ENCODE measurements at places on chromosomes 3 and 15.

GRCh38 chr3:119796785-119797184, 14.9 kb downstream of the NR1I2 start:
- H3K27ac ChIP-seq = no peak overlapping the region
- H3K4me1 ChIP-seq = peaks cover 20% of the 10 kb centered on the region
- H3K27me3 ChIP-seq = no peaks in the 10 kb centered on the region

GRCh38 chr15:77904901-77905300, 172.6 kb downstream of the TBC1D2B start:
- no peak overlapping the region for H3K4me3 ChIP-seq
- H3K27me3 ChIP-seq = no peaks in the 10 kb centered on the region
- H3K27ac ChIP-seq = no peak overlapping the region
- H3K4me1 ChIP-seq = no peaks in the 10 kb centered on the region
- H3K36me3 ChIP-seq = no peaks in the 10 kb centered on the region
- DNase-seq = no peak

DNA sequence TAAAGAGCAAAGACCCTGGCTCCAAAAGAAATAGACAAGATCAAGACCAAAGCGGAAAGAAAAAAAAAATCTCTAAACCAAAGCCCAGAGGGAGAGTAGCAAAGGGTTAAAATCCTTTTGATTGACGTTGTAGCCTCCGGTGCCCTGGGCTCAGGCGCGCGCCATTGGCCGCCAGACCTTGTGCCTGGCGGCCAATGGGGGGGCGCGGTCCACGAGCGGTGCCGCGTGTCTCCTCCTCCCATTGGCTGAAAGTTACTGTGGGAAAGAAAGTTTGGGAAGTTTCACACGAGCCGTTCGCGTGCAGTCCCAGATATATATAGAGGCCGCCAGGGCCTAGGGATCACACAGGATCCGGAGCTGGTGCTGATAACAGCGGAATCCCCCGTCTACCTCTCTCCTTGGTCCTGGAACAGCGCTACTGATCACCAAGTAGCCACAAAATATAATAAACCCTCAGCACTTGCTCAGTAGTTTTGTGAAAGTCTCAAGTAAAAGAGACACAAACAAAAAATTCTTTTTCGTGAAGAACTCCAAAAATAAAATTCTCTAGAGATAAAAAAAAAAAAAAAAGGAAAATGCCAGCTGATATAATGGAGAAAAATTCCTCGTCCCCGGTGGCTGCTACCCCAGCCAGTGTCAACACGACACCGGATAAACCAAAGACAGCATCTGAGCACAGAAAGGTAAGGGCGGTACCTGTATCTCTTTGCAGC, at the start of gene HES1:
HES1 (plus strand) TSS at position 343 of the 713 bp plus-strand sequence; CDS start at position 576, 233 bp downstream.
- DNase-seq = peak; percentile 96
- peak within 1 kb of the TSS; percentile 74 for H3K27ac ChIP-seq
- no peaks in the 10 kb centered on the region for H3K36me3 ChIP-seq

DNA sequence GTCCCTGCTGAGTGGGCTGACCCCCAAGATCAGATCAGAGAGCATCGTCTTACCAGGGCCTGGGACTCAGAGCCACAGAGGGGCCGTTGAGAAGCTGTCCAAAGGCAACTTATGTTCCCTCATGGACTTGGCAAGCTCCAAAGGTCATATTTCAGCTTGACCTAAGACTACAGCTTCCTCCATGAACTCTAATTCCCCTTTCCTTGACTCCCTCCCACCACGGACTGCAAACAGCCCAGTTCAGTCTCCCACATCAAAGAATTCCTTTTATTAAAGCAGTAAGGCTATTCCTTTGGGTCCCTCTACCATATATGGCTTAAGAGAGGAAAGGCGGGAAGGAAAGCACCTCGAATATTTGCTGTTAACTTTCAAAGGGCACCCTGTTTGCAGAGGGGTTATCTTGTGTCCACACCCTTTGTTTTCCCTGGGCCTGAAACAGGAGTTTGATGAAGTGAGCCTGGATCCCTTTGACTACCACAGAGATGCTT, 146.1 kb upstream of the THBS1 start:
- H3K27ac ChIP-seq = no peak overlapping the region
- no peaks in the 10 kb centered on the region for H3K36me3 ChIP-seq
- DNase-seq = no peak
- H3K4me1 ChIP-seq = peaks cover 12% of the 10 kb centered on the region

DNA sequence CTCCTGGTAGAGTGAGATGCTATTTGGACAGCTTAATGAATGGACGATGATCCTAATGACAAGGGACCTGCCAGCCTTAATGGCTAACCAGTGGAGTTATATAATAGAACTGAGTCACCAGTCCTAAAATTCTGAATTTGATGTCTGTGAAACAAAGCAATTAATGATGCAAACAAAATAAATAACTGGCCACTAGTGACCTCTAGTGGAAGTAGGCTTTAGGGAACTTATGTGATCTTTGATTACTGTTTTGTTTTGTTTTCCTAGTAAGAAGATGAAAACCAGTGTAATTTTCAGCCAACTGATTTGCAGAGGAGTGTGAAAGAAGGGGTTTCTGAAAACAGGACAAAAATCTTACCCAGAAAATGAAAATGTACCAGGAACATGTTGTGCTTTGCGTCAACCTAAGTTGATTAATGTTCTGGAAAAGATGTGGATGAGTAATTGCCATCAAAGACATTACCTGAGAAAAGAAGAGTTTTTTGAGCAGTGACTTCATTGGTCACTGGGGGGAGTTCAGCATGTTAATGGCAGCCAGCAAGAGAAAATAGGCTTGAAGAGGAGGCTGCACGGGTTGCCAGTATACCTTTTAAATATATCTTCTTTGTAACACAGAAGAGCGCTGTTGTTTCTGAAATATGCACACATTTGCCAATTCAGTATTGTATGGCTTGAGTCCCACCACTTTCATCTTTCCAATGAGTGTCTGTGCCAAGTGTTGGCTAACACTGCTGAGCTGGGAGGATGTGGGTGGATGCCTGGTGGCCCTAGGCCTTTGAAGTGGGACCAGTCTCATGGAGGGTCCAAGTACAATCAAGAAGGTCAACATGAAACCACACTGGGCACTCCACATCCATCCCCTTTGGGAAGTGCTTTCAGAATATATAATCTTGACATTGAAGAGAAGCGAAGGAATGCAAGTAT, 9.3 kb downstream of the VEPH1 start:
- H3K4me3 ChIP-seq = no peak overlapping the region
- peaks cover 7% of the 10 kb centered on the region for H3K4me1 ChIP-seq
- H3K27me3 ChIP-seq = no peaks in the 10 kb centered on the region
- peaks cover 23% of the 10 kb centered on the region for H3K36me3 ChIP-seq
- no peak for DNase-seq

GRCh38 chr3:152176241-152176640, 92.5 kb upstream of the MBNL1 start:
- no peaks in the 10 kb centered on the region for H3K4me1 ChIP-seq
- H3K36me3 ChIP-seq = no peaks in the 10 kb centered on the region
- H3K27ac ChIP-seq = no peak overlapping the region

DNA sequence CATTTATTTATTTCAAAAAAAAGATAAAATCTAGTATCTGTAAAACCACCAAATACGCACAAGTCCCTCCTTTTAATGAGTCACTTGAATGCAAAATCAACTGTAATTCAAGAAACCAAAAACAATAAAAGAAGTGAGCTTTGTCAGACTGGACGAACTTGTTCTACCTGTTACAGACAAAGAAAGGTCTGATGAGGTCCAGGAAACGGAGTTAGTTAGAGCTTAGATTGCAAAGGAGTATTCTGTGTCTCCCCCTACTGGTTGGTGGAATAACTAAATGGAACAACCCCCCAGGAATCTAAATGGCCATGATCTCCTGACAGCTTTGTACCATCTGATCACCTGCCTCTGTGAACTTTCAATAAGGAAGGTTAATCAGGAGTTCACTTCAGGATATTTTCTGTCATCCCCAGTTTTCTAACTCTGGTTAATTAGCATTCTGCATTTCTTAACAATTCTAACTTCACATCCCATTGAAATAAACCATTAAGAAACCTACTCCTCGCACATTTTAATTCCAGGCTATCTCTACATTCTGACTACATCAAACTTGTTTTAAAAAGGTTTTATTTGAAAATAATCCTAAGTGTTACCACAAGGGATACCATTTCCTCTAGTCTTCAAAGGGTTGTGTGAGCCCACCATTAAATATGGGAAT, 333.0 kb upstream of the SATB1 start:
- H3K36me3 ChIP-seq = no peaks in the 10 kb centered on the region
- H3K4me1 ChIP-seq = no peaks in the 10 kb centered on the region
- DNase-seq = peak; percentile 61
- no peak overlapping the region for H3K27ac ChIP-seq

- DNase-seq = no peak
- H3K4me1 ChIP-seq = no peaks in the 10 kb centered on the region
- H3K36me3 ChIP-seq = no peaks in the 10 kb centered on the region
Measured at GRCh38 chr15:86139828-86140227, 60.2 kb downstream of the AGBL1 start.

GRCh38 chr3:183356920-183357319, 71.5 kb downstream of the MCF2L2 start:
- no peak overlapping the region for H3K27ac ChIP-seq
- no peak for DNase-seq
- no peaks in the 10 kb centered on the region for H3K27me3 ChIP-seq

- no peak overlapping the region for H3K27ac ChIP-seq
- no peaks in the 10 kb centered on the region for H3K4me1 ChIP-seq
- H3K27me3 ChIP-seq = no peaks in the 10 kb centered on the region
- DNase-seq = no peak
- H3K36me3 ChIP-seq = no peaks in the 10 kb centered on the region
Measured at GRCh38 chr3:74315291-74315690, 299.2 kb downstream of the CNTN3 start.

DNA sequence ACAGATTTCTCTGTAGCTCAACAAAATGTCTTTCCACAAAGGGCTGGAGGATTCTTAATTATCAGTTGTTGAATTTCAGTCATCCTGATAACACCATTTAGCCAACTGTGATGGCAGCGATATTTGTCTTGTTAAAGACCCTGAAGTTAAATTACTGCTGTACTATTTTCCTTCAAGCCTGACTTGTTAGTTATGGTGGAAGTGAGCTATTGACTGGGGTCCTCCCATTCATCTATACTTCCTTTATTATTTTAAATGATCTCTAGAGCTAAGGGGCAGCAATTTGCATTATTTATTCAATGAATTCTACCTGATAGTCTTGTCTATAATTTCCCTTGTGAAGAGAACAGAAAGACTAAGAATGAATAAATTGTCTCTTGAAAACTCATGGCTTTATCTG, 64.1 kb downstream of the RBMS3 start:
- H3K27ac ChIP-seq = no peak overlapping the region
- peaks cover 4% of the 10 kb centered on the region for H3K4me1 ChIP-seq
- H3K36me3 ChIP-seq = no peaks in the 10 kb centered on the region
- no peak for DNase-seq
- no peaks in the 10 kb centered on the region for H3K27me3 ChIP-seq
- no peak overlapping the region for H3K4me3 ChIP-seq

Measured in neuronal stem cell (in vitro differentiated cells).